ENCODE measurements at places on chromosomes 5 and 9.

DNA sequence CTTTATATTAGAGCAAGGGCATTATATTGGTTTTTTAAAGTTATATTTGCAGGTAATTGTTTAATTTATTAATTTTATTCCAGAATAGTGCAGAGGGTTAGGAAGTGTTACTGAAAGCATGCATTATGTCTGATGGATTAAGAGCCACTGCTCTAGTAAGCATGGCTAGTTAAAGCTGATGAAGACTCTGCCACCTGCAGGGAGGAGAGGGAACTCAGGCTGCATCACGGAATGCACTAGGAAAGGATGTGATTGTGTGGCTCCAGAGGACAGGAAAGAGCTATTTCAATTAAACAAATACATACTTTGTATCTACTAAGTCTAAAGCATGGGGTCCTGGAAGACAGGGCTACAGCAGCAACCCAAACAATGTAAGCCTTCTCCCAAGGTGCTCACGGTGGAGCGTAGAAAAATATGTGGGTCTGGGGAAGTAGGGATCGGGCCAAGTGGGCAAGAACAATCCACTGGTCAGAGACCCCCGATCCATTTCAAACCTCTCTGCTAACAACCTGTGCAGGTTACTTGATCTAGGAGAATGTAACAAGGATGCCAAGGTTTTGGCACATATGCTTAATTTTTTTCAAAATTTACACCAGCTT, 15.3 kb upstream of the GRXCR2 start:
- no peak for DNase-seq

DNA sequence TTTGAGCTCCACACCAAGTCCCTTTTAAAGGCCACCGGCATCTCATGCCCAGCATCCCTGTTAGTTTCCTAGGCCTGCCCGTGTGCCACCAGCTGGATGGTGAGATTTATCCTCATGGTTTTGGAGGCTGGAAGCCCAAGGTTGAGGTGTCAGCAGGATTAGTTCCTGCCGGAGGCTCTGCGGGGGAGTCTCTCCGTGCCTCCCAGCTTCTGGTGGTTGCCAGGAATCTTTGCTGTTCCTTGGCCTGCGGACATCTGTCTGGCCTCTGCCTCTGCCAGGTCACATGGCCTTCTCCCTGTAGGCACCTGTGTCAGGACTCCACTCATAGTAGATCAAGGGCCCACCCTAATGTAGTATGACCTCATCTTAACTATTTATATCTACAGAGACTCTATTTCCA, 45.4 kb downstream of the JADE2 start:
- no peak for DNase-seq

GRCh38 chr9:90953200-90953599, 151.6 kb downstream of the SYK start:
- DNase-seq = no peak

DNA sequence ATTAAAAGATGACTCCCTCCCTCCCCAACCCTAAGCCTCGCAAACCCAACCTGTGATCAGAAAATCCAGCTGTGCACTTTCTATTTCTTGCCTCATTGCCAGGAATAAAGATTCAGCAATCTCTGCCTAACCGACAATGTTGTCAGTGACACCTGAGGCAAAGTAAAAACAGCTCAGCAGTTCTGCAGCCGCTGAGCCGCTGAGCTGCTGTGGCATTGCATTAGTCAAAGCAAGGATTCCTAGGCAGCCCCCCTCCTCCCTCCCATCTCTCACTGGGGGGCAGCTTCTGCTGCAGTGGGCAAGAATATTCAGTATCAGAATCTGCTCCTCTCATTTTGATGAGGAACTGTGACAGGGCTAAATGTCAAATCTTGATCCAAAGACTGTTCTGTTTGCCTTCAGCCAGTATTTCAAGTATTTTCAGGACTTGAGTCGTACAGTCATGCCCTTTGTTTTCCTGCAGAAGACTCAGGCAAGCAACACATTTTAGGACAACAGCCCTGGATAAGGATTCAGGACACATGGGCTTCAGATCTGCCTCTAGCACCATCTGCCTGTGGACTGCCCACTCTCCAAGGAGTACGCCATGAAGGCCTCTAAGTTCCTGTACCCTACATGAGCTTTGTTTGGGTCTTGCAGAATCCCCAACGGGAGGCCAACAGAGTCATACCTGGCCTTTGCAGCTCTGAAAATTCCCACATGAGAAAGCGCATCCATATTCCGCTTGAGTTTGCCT, 41.1 kb upstream of the DAP start:
- DNase-seq = no peak

- DNase-seq = no peak
These were observed 54.1 kb upstream of the TMEM161B start for GRCh38 chr5:88322785-88323184.

DNA sequence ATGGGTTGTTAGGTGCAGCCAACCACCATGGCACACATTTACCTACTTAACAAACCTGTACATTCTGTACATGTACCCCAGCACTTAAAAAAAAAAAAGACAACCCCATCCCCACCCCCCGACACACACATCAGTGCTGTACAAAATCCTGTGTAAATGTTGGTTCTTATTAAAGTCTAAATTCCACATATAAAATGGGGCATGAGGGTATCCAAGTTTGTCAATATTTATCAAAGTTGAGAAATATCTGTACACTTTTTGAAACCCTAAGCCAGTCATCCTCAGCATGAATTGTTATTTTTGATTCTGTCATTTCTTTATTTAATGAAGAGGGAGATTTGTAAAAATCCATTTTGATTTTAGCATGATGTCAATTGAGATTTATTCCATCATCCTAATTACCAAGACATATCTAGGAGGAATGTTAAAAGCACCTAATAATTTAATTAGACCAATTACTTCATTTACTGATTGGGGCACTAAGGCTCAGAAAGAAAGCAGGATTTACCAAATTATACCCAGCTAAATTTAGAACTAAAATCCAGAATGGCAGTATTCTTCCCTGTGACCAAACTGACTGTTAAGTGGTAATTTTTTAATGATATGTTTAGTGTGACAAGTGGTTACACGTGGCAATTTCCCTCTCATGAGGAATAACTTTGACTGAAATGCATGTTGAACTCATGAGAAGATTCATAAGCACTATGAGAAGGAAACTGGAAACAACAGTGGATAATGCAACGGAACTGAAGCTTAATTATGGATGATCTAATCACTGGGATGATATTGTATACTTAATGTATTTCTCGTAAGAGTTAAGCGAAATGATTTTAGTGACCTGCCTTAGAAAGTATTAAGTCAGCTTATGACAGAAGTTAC, 195.9 kb downstream of the SGCD start:
- DNase-seq = no peak

DNA sequence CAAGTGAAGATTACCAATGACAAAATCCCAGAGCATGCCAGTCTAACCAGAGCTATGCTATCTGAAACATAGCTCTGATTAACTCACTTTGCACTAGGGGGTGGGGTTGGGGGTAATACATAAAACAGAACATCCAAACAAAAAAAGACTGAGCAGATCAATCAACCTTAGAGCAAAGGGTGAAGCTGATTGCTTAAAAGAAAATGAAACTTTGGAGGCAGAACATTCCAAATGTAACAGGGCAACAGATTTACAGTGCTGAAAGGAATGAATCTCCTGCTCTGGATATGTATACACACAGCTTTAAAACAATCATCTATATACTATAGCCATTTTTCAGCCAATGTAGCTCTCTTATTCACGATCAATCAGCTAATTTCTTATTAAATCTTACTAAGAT, 4.9 kb downstream of the IL6ST start:
- DNase-seq = no peak

DNA sequence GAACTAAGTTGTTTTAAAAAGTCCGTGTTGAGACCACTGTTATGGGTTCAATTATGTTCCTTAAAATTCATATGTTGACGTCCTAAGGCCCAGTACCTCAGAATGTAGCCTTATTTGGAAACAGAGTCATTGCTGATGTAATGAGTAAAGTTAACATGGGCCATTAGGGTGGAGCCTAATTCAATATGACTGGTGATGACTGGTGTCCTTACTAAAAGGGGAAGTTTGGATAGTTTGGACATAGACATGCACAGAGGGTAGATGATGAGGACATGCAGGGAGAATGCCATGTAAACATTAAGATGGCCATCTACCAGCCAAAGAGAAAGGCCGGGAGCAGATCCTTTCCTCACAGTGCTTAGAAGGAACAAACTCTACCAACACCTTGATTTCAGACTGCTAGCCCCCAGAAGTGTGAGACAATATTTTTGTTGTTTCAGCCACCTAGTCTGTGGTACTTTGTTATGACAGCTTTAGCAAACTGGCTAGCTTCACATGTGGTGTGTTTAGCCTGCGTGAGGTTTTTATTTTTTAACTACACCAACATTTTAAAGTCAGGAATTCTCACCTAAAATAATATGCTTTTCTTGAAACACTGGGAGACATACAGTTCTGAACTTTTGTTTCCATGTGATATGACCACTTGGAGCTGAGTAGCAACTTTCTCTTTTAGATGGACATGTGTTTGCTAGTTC, 135.3 kb downstream of the YIPF5 start:
- DNase-seq = no peak

DNA sequence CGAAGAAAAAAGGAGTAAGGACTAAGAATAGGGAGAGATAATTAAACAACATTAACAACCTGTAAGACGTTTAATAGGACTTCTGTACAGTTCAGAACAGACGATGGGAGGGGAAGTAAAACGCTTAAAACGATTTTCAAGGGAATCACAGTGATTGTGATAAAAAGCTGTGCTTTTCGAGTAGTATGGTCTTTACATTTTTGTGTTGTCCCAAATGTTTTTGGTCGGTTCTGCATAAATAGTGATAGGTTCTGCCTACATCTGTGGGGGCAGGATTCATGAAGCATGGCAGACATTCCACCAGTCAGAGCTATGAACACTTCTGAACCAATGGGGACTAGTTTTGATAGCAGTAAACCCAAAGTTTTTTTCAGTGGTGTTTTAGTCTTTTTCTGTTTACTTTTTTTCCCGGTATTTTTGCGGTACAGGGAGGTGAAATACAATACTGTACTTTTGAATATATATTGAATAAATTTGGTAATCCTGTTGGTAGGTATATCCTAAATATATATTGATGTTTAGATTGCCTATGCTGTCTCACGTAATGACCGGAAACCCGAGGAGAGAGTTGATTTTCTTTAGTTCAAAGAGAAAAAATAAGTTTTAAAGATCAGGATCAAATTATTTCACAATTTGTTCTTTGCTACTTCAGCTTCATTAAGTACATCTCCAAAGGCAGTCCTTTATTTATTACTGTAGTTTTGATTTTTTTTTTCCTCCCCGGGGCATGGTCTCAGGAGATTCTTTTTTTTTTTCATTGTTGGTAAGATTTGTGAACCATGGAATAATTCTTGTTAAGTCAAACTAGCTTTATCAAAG, 1.3 kb downstream of the ERBIN start:
- DNase-seq = no peak

DNA sequence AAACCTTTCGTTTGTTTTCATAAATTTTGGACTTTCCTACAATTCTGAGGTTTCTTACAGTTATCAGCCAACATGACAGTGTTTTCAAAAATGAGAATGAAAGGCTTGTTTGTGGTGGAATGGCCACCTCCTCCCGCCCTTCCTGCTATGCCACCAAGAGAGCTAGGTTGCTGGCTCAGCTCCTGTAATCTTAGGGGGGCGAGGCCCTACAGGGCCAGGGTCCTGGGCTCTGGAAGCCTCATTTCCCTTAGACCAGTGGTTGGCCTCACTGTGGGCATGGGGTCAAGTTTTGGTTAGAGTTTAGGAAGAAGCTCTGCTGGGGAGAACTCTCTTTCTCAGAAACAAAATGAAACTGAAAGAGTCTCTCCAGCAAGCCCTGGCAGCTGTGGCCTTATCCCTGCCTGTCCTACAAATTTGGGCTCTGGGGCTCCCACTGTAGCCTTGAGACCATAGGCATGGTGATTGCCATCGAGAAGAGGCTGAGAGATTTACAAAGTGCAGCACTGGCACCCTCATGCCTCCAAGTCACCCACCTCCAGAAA, 66.2 kb downstream of the IRX1 start:
- no peak for DNase-seq

- no peak for DNase-seq
These were observed 148.7 kb upstream of the ERCC6L2 start for GRCh38 chr9:95726756-95727155.

- peak; percentile 44 for DNase-seq
These were observed 67.5 kb downstream of the ZCCHC7 start for GRCh38 chr9:37187713-37188439.

- no peak for DNase-seq
These were observed 16.4 kb downstream of the SLCO4C1 start for GRCh38 chr5:102279711-102280110.

- no peak for DNase-seq
These were observed 201.7 kb downstream of the MEF2C start for GRCh38 chr5:88681211-88681803.

GRCh38 chr9:89179895-89180734, 1.5 kb upstream of the SHC3 start:
- no peak for DNase-seq

DNA sequence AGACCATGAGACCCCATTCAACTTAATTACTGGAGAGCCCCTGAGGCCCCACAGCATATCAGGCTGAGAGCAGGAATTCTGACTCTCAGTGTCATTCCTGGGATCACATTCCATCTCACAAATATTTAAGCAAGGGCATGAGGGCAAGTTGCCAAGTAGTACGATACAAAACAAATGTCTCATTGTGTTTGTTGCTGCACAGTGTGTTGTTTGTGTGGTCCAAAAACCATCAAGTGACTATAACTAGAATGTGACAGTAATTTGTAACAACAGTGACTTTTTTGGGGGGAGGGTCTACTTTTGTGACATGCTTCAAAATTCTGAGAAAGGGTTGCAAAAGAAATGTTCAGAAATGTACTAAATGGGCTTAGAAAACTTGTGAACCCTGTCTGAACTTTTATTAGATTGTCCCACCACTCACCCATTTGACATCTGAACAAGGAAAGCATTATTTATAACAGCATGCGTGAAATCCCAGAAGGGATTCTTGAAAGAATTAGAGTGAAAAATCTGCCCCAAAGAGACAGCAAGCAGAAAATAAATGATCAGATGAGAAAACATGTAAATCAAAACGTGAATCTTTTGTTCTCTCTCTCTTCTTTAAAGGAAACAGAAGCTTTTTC, 347.0 kb downstream of the NTRK2 start:
- DNase-seq = no peak

DNA sequence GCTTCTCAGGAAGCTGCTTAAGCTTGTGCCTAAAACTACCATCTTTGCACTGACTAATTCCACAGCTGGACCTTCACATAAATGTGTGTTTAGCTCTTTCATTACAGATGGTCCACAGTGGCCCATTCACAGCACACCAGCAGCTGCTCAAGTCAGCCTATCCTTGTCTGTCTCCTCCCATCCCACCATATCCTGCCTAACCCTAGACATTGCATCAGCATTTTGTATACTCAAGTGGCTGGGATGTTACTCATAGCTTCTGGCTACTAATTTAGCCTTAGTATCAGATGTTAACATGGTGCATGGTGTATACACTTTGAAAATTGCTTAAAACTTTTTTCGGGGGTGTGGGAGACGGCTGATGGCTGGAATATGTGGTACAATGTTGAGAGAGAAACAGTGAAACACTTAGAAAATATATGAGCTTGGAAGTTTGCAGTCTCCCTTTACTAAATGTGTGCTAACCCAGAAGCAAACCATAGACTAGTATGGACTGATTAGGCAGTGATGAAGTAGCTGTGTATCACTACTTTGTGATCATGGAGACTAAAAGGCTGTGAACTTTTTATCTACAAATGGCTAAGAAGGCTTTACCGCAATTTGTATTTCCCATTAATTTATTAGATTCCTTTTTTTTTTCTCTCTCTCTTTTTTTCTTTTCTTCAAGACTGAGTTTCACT, 83.1 kb downstream of the JMY start:
- DNase-seq = no peak

GRCh38 chr9:8857926-8858595, 1058.5 kb upstream of the DMAC1 start:
- no peak for DNase-seq
